NCI-H526 treated with DMSO at 0.1 percent for 48 hours (cell line): ENCODE measurements at places on chromosomes 11 and 22.

DNA sequence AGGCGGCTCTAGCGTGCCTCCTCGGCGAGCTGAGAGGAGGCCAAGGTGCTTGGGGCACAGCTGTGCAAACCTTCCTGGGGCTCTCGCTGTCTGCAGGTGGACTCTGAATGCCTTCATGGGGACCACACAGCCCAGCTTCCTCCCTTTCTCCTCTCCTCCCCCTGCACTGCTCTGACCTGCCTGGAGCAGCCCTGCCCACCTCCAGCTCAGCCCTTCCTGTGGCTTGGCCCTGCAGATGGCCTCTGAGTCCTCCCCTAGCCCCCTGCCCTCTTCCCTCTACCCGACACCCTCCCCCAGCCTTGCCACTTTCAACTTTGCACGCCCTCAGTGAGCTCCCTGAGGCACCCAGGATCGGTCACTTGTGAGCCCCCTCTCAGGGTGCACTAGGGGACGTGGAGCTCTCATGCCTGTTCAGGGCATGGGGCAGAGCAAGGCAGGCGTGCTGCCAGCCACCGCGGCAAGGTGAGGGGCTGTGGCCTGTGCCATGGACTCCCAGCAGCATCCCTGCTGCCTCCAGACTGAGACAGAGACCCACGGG, 31.4 kb downstream of the PPM1F start:
- DNase-seq, result no peak

GRCh38 chr22:46537946-46538813, 760 bp upstream of the CELSR1 start:
- no peak for DNase-seq

DNA sequence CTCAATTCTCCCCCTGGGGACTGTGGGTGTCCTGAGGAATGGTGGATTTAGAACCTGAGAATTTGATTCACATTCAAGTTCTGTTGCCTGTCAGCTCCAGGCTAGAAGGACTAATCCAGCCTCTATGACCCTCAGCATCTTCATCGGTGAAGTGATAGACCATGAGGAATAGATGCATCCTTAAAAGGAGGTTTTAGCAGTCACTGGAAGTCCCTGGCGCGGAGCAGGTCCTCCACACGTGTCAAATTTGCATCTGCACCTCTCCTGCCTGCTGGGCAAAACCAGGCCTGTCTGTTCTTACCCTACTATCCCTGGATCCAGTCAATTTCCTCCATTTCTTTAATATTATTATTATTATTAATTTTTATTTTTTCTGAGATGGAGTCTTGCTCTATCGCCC, 808.4 kb downstream of the TBC1D22A start:
- DNase-seq, result no peak

DNA sequence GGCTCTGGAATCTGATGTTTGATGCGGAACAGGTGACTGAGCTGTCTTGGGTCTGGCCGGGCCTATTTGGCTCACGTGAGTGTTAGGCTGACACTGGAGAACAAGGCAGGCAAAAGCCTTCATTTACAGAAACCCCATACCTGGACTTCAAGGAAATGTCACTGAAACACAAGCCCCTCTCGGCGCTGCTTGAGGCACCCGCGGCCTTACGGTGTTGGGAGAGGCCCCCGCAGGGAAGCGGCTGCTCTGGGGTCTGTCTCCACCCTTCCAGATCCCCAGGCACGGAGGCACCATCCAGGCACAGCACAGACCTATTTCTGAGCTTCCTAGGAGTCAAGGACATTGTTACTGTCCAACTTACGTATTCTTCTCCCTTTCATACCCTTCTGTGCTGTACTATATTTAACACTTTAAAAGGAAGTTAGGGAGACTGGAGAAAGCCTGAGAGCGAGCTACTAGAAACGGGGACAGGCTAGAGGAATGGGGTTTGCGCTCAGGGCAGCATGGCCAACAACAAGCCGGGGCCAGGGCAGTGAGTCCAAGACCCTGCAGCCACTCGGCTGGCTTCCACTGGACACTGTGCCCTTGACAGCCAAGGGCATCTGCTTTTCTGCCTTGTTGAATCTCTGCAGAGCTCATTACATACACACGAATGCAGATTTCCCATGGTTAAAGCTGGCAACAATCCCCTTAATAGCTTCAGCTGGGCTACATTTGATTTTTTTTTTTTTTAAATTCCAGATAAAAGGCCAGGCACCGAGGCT, 23.8 kb downstream of the DRD4 start:
- no peak for DNase-seq

DNA sequence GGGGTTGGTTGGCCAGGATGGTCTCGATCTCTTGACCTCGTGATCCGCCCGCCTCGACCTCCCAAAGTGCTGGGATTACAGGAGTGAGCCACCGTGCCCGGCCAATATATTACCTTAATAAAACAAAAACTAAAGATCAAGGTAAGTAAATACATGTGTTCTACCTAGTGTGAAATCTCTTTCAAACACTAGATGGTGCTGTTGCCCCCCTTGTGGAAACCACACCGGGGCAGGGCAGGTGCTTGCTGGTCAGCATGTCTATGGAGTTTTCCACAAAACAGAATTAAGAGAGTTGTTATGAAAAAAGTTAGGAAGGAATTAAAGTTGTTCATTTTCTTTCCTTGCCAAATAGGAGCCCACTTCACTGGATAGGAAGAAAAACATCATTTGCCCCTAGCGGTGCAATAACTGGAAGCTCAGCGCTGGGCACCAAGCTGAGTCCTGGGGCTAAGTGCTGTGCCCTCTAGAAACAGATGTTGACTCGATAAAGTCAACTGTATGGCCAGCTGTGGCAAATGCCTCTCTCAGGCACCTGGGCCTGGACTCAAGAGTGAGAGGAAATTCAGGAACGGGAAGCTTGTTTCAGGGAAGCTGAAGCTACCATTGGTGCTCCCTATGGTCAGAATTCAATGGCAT, 6.3 kb upstream of the KCNJ5 start:
- DNase-seq, result peak; percentile 82

DNA sequence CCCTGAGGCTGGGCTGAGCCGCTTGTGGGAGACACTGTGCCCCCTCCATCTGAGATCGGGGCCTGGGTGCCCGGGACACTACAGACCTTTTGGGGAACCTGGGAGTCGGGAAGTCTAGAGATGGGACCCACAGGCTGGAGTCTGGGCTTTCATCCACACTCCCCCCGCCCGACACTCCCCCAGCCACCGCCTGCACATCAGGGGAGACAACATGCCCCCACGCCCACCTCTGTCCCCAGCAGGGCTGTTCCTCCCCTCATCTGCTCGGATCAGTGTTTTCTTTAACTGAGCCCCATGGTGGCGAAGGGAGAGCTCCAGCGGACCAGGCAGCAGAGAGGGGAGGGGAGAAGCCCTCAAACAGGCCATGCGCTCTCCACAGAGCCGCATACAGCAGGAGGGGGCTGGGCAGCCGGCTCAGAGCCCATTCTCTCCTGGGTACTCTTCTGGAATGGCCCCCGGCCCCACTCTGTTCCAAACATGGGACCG, 174.7 kb downstream of the IGLL1 start:
- no peak for DNase-seq

DNA sequence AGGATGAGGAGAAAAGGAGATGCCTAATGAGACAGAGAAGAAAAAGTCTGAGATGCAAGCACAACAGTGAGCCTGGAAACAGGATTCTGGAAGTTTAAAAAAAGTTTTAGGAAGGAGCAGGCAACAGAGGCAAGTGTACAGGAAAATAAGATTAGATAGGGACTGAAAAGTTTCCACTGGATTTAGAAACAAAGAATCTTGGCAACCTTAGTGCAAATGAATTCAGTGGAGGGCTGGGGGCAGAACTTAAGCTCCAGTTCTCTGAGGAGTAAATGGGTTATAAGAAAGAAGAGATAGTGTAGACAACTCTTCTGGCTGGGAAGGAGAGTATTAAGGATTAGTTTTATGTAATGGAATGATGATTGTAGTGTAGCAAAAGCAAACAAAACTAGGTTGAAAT, 628.8 kb upstream of the CCDC90B start:
- no peak for DNase-seq

GRCh38 chr22:36194971-36195370, 6.6 kb downstream of the APOL4 start:
- no peak for DNase-seq

DNA sequence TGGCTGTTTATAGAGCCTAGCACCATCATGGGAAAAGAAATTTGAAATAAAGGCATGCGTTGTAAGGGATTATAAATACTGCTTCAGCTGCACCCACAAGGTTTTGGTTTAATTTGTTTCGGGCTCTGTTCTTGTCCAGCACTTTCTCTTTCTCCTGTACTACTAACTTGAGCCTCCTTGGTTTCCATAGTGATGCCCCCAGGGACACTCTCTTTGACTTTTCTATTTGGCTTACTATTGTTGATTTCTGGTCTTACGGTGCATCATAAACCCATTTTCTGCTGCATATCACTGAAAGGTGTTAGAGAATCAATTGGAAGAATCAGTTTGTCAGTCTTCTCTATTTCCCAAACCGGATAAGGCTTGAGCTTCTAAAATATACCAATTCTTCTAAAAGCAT, 1674.3 kb upstream of the RAG2 start:
- DNase-seq, result no peak

DNA sequence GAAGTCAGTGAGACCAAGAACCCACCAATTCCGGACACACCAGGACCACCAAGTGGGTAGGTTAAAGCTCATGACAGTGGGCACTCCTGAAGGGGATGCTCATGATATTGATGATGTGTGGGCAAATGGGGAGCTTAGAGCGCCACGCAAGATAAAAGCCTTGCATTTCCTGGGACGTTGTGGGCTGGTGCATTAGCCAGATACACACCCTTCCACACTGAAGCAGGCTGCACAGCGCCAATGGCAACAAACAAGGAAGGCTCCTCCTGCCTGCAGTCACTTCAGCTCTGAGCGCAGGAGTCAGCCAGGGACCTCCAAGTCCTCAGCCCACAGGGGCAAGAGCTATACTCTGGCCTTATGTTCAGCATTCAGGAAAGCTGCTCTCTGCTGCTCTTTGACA, 20.6 kb downstream of the TMEM218 start:
- no peak for DNase-seq

- no peak for DNase-seq
These were observed 91.7 kb downstream of the BLID start for GRCh38 chr11:122024278-122024677.

GRCh38 chr11:111045407-111045803, 200.1 kb upstream of the POU2AF2 start:
- DNase-seq, result no peak

- DNase-seq, result no peak
These were observed 131.9 kb upstream of the MTMR2 start for GRCh38 chr11:96055706-96056387.

DNA sequence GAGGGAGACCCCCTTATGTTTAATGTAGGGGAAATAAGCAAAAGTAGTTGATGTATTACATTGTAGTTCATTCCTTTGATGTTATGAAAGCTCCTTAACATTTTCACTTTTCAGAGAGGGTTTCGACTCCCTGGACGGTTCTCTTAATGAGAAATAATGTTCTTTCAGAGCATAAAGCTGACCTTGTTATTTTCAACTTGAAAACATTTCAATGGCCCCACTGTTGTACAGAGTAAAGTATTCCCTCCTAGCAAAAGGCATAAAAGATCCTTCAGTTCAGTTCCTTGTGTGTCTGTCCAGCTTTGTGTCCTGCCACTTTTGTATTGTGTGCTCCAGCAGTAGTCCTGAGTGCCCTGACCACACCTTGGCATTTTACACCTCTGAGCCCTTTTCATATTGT, 63.9 kb downstream of the UVRAG start:
- DNase-seq, result no peak

DNA sequence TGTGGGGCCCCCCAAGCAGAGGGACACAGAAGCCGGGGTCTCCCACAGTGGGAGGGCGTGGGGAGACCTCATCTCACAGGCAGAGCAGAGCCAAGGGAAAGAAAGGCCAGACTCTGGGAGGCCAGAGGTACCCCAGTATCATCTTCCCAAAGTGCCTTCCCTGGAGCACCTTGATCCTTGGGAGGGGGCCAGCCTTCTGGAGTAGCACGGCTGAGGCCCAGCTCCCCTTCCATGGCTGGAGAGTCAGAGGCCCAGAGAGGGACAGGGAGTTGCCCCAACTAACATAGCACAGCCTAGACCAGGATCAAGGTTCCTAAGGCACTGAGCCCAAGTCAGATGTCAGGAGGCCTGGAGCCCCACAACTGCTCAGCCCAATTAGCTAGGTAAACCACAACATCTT, 50.6 kb downstream of the ELFN2 start:
- no peak for DNase-seq

- DNase-seq, result peak; percentile 88
These were observed 6.3 kb downstream of the ZBTB3 start for GRCh38 chr11:62747475-62748160.

- no peak for DNase-seq
These were observed 189.0 kb upstream of the NARS2 start for GRCh38 chr11:78763664-78764063.

DNA sequence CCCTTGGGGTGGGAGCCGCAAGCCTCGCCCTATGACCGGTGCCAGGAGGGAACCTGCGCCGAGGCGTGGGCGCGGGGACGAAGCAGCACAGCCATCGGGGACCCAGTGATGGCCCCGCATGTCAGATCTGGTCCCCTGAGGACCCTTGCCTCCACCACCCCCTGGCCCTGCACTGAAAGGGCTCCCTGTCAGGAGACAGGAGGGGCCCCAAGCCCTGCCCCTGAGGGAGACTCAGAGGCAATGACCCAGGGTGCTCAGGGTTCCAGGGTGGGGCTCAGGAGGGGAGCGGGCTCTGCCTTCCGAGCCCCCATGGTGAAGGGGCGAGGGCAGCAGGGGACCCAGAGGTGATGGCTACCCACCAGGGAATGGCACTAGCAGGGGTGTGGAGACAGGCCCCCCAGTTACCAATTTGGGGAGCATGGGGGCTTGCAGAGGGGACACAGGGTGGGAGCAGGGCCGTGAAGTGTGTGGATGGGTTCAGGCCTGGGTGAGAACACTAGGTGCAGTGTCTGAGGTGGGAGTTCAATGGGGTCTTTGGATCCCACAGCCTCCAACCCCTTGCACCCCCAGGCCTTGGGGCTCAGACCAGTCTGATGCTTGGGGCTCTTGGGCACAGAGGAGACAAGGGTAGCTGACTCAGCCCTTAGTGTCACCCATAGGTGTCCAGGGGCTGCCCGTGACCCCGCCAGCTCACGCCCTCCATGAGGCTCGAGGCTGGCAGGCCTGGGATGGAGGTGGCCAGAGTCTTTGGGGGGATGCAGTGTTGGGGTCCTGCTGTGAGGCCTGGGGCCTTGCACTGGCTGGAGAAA, 499 bp downstream of the LRRC56 start:
- no peak for DNase-seq

GRCh38 chr22:25069758-25070481, 117.4 kb downstream of the KIAA1671 start:
- no peak for DNase-seq

- DNase-seq, result no peak
These were observed 161.8 kb upstream of the GRIA4 start for GRCh38 chr11:105447936-105448702.

DNA sequence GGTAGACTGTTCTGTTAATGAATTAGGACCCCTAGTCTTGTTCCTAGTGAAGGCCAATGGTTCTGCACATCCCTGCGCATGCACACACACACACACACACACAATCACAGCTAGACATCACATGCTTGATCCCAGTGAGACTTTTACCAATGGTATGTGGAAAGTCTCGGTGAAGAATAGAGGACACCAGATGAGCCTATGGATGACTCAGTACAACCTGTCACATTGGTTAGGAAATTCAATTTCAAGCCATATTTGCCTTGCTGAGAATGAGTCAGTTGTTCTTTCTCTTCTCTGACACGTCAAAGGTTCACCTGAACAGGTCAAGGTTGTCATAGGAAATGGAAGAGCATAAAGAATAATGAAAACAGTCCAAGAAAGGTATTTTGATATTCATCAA, 122.0 kb downstream of the SLC17A6 start:
- no peak for DNase-seq
